Stimulated activated CD8-positive, alpha-beta memory T cell treated with anti-CD3 and anti-CD28 coated beads, Interleukin-7, amount 100 ng/mL, for 4 hours (primary cell): ENCODE measurements at places on chromosomes 16 and 17.

- DNase-seq, result no peak
Observed at GRCh38 chr16:11180489-11180888, 75.5 kb downstream of the SOCS1 start.

GRCh38 chr16:55559233-55559632, 7.3 kb upstream of the CAPNS2 start:
- DNase-seq, result no peak

GRCh38 chr17:43880420-43880991, 26.8 kb downstream of the MPP2 start:
- DNase-seq, result no peak

GRCh38 chr17:74140282-74140681, 63.2 kb upstream of the RPL38 start:
- no peak for DNase-seq

DNA sequence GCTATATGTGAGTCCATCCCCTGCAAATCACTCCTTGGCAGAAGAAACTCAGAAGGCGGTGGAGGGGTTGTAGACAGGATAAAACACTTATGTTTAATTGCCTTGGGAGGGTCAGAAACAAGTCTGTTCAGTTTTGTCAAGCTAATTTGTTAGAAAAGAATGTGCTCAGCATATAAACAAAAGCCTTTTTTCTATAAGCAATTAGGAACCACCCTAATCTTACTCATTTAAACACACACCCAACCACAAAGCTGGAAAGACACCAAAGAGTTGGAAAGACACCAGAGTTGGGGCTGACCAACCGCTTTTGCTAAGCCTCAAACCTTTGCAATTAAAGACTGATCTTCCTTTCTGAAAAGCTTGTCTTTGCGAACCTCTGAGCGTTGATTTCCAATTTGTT, 439.2 kb upstream of the ERCC4 start:
- no peak for DNase-seq
